ENCODE measurements at places on chromosomes 3 and 15. TPM values are rescaled to one million over a fixed set of nuclear protein-coding genes. Genes with fewer than 3 reads are reported as not detected.

CCDC39 gene
- 0.27 TPM for total RNA-seq

PTPRG gene
- 81.6 TPM for total RNA-seq

LRRN1 gene
- total RNA-seq: 29.2 TPM

CASR gene
- total RNA-seq: 0.17 TPM

TSPAN3 gene
- 577 TPM for total RNA-seq

CXCR6 gene
- total RNA-seq: 4.4 TPM

CORO2B gene
- 9.4 TPM for total RNA-seq

ARPP21 gene
- total RNA-seq: not detected

CCR4 gene
- total RNA-seq: not detected

SPINK8 gene
- total RNA-seq: not detected

ARPIN gene
- 25.5 TPM for total RNA-seq

FES gene
- total RNA-seq: 37.2 TPM

IRAK2 gene
- 9.1 TPM for total RNA-seq

PAQR9 gene
- total RNA-seq: not detected

C3orf22 gene
- not detected for total RNA-seq

DLEC1 gene
- total RNA-seq: 1.4 TPM

FAM3D gene
- 0.67 TPM for total RNA-seq
